Aorta (tissue), 5 donors: ENCODE measurements at places on chromosomes 11 and 22. TPM values are rescaled to one million over a fixed set of nuclear protein-coding genes. Genes with fewer than 3 reads are reported as not detected.

MTA2 gene
- total RNA-seq: 87.9 TPM

VSTM5 gene
- total RNA-seq: 0.36 TPM

TMPRSS4 gene
- not detected for total RNA-seq

SUSD2 gene
- 15.0 TPM for total RNA-seq

SIK2 gene
- 21.9 TPM for total RNA-seq

MMP7 gene
- total RNA-seq: 2.2 TPM

FGF4 gene
- not detected for total RNA-seq

ANO9 gene
- total RNA-seq: 2.8 TPM

HPS5 gene
- total RNA-seq: 22.6 TPM

KCTD17 gene
- total RNA-seq: 27.5 TPM

FOXRED1 gene
- total RNA-seq: 19.9 TPM

OR52E8 gene
- total RNA-seq: not detected

F2 gene
- total RNA-seq: not detected

MRGPRF gene
- 108 TPM for total RNA-seq

PANX2 gene
- 1.2 TPM for total RNA-seq

UBQLNL gene
- 0.88 TPM for total RNA-seq

NF2 gene
- total RNA-seq: 35.6 TPM

FERMT3 gene
- 42.6 TPM for total RNA-seq

FAM118A gene
- total RNA-seq: 66.7 TPM

KCNJ1 gene
- 0.19 TPM for total RNA-seq

POU2AF2 gene
- not detected for total RNA-seq

OR9Q1 gene
- not detected for total RNA-seq

HMOX1 gene
- total RNA-seq: 29.1 TPM

OTOG gene
- not detected for total RNA-seq

FXYD6 gene
- 28.6 TPM for total RNA-seq

CRYBA4 gene
- total RNA-seq: not detected

GUCY1A2 gene
- total RNA-seq: 37.9 TPM

LARGE2 gene
- not detected for total RNA-seq

PRPF19 gene
- 55.6 TPM for total RNA-seq

HTR3A gene
- not detected for total RNA-seq

CDC45 gene
- total RNA-seq: 0.68 TPM

C1QTNF6 gene
- 2.4 TPM for total RNA-seq

KRTAP5-4 gene
- not detected for total RNA-seq

POGLUT3 gene
- 49.0 TPM for total RNA-seq

EMSY gene
- 25.1 TPM for total RNA-seq

SH3BP1 gene
- total RNA-seq: 7.2 TPM

GPHA2 gene
- total RNA-seq: not detected

OR2AT4 gene
- total RNA-seq: not detected

FAT3 gene
- 37.5 TPM for total RNA-seq

PIM3 gene
- total RNA-seq: 74.9 TPM
